Regular cardiac myocyte (primary cell): ENCODE measurements at places on chromosomes 5 and 9. TPM values are rescaled to one million over a fixed set of nuclear protein-coding genes. Genes with fewer than 3 reads are reported as not detected.

RXRA gene
- 12.7 and 14.8 TPM in 2 replicates for total RNA-seq

NMRK1 gene
- total RNA-seq = 19.2 and 24.0 TPM in 2 replicates

SLC45A2 gene
- total RNA-seq = 0.28 TPM in 1 of 2 replicates, not detected in the other

PHF24 gene
- total RNA-seq = 0.28 TPM in 1 of 2 replicates, not detected in the other

GABRA6 gene
- not detected in 2 replicates for total RNA-seq
